Activated T-helper 1 cell treated with anti-CD3 and anti-CD28 coated beads, Interleukin-12 subunit alpha, Interleukin-12 subunit beta, Interleukin-2, Interleukin-4 antibody, amounts not matched to agents 30 ng/mL and 10 ng/mL and 1 ng/mL, durations not matched to agents 14 hours and 24 hours and 36 hours (primary cell): ENCODE measurements at places on chromosomes 6 and 20.

DNA sequence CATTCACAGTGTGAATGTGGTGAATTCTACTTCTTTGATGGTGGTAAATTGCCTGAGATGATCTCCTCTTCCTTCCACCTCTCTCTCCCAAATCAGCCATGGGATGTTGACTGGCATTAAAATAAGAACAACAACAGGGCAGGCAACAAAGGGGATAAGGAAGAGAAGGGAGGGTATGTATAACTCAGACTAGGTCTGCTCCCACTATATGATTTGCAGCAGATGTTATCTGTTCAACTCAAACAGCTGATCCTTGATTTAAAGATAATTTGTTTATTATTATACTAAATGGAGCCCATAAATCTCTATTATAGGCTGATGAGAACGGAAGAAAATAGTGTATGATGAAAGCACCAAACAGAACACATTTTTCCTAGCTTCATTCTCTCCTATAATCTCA is 262.0 kb downstream of the BTBD3 start:
- H3K27me3 ChIP-seq = peaks cover 2% of the 10 kb centered on the region
- H3K27ac ChIP-seq = no peak overlapping the region
- no peak overlapping the region for H3K4me3 ChIP-seq
- DNase-seq = no peak

- no peak overlapping the region for H3K4me3 ChIP-seq
- no peaks in the 10 kb centered on the region for H3K36me3 ChIP-seq
- peaks cover 14% of the 10 kb centered on the region for H3K4me1 ChIP-seq
- peaks cover 7% of the 10 kb centered on the region for H3K27me3 ChIP-seq
- no peak for DNase-seq
Observed at GRCh38 chr6:145012039-145012662, 723.2 kb downstream of the EPM2A start.

- no peak overlapping the region for H3K27ac ChIP-seq
- H3K27me3 ChIP-seq = peaks cover 4% of the 10 kb centered on the region
Observed at GRCh38 chr20:57934007-57934805, 224.4 kb upstream of the PMEPA1 start.

- no peak overlapping the region for H3K27ac ChIP-seq
- H3K27me3 ChIP-seq = peaks cover 5% of the 10 kb centered on the region
- H3K4me1 ChIP-seq = no peaks in the 10 kb centered on the region
Observed at GRCh38 chr6:167287513-167288048, 3.5 kb upstream of the UNC93A start.

DNA sequence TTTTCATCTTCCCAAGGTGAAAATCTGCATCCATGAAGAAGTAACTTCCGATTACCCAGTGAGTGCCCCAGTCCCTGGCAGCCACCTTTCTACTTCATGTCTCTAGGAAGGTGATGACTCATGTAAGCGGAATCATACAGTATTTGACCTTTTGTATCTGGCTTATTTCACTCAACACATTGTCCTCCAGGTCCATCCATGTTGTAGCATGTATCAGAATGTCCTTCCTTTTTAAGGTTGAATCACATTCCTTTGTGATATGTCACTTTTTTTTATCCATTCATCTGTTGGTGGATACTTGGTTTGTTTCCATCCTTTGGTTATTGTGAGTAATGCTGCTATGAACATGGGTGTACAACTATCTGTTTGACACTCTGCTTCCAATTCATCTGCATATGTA is 176.3 kb upstream of the CDYL start:
- H3K4me3 ChIP-seq = no peak overlapping the region
- no peak for DNase-seq
- no peak overlapping the region for H3K27ac ChIP-seq
